ENCODE measurements at places on chromosomes 2 and 18.

DNA sequence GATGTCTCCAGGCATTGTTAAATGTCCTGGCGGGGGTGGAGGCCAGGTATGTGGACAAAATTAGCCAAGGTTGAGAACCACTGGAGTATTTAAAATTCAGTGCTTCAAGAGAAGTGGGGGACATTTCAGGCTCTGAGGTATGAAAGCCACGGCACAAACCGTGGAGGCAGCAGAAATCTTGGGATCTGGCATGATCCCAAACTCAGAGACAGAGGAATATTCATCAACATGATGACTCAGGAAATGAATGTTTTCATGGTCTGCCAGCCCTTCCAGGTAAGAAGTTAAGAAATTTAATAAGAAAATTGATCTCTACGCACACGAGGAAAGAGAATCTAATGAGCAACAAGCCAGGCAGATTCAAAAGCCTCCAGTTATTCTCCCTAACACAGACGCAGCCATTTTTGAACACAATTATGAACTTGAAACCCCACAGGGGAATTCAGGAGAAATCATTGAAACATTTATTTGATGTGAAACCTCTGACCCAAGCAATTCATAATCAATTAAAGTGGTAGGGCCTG is 11.3 kb upstream of the GRP start:
- no peak for DNase-seq

- no peak for DNase-seq
These were observed 11.3 kb upstream of the KCNS3 start for GRCh38 chr2:17867133-17867532.

DNA sequence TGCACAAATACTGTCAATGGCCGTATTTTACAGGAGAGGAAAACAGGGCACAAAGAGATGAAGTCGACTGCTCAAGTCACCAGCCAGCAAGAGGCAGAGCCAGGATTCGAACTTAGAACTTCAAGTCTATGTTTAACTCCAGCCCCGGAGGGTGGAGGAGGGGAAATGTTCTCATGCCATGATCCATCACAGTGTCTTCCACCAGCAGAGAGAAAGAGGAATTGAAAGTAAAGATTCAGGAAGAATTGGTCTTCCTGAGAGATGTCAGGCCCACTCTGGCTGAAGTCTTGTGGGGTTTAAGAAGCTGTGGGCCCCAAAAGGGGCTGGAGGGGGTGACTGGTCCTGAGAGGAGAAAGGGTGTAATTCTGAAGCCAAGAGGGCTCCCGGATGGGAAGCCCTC is 260.0 kb downstream of the TNS1 start:
- DNase-seq = no peak

DNA sequence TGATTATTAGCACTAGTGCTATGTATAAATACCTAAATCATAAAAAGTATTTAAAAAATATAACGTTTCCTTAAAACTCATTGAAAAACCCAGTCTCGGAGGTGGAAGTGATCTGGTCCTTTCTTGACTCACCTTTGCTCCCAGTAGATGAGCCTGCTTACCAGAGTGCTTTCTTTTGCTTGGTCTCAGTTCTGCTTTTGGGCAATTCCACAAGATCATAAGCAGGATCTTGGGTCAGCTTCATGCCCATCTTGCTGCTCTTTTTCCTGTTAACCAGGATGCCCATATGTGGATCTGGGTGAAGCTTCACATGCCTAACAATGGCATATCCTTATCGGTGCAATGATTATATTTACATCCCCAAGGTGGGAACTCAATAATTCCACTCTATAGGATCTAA is 332.1 kb upstream of the FAM98A start:
- DNase-seq = no peak

DNA sequence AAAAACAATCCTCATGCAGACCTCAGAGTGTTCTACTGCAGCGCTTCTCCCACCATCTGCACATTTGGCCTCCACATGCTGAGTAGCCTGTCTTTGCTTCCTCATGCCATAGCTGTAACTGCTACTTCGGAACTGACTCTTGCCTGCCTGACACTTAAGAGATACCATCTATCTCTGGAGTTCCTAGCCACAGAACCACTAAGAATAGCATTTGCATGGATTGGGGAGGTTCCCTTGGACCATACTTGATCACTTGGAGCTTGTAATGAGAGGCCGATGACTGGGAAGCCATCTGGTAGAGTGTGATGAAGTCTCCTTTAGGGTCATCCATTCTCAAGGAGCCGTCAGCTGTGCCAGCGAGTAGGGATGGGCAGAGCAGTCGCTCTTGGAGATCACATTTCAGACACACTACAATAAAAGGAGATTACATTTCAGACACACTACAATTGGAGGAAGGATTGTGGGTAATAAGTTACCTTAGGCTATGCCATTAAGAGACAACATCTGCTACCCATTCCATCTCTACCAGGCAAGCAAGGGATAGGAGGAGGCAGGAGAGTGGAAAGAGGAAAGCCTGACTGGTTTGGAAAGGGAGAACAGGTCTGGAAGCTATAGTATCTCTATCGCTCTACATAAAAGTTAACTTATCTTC is 21.8 kb downstream of the DOK1 start:
- no peak for DNase-seq

Data from renal cortex interstitium (tissue), 15 donors.